CD14-positive monocyte (primary cell): ENCODE measurements at places on chromosomes 6 and 20.

DNA sequence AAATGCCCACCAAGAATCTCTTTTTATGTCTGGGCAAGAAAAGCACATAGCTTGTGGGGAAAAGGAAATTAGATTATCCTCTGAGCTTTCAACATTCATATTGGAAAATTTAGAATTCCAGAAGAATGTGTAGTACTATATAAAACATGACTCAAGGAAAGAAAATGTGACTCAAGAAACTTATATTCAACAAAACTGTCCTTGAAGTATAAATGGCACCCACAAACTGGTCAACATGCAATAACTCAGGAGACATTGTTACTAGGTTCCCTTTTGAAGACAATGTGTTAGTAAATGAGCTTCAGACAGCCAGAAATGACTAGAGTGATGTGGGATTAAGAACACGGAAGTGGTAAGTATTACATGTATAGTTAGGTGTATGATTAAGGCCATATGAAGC is 26.1 kb upstream of the TINAG start:
- DNase-seq: no peak

DNA sequence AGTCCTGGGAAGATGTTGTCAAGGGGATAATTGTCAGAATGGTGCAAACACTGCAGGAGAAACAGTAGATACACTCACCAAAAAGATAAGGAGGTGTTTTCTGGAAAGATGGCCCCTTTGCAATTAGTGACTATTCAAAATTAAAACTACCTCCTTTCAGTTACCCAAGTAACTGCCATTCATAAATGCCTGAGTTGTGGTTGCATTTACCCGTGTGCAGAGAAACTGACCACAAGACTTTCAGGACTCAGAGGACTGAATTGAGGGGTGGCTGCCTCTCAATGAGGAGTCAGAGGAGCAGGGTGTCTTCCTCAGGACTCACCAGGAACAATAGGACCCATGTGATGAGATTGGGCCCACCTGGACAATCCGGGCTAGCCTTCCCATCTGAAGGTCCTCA is 39.0 kb downstream of the GCM1 start:
- DNase-seq: no peak

- DNase-seq: no peak
Observed at GRCh38 chr6:147757291-147757690, 248.8 kb downstream of the SAMD5 start.

GRCh38 chr20:10998476-10998875 is 324.7 kb upstream of the JAG1 start:
- no peak for DNase-seq
